AG08395 (cell line): ENCODE measurements at places on chromosomes 6 and 20.

DNA sequence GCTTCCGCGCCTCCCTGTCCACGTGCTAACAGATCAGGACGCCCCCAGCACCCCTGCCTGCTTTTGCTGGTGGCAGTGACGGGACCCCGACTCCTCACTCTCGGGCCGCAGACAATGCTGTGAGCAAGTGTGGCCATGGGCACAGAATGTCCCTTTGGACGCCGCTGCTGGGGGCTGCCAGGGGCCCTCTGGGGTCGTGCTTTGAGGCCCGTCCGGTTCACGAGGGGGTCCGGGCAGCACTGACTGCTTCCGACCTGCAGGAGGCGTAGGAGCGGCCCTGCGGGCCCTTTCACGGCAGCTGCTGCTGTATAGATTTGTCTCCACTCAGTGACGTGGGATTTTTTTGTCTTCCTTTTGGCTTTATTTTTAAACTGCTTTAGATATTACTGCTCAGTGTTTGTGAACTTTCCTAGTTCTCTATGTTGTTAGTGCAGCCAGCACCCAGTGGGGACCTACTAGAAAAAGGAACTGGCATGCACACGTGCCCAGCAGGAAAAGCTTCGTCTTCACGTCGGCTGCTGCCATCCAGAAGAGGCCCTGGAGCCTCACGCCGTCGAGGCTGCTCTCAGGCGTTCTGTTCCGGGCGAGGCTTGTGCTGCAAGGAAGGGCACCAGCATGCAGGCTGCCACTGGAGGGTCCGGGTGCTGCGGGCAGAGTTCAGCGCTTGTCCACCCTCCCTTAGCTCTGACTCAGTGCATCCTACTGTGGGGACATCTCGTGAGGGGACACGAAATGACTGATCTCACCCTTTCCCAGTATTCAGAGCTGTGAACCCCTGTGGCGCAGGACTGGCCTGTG is 21.7 kb downstream of the UCKL1 start:
- DNase-seq, result no peak

DNA sequence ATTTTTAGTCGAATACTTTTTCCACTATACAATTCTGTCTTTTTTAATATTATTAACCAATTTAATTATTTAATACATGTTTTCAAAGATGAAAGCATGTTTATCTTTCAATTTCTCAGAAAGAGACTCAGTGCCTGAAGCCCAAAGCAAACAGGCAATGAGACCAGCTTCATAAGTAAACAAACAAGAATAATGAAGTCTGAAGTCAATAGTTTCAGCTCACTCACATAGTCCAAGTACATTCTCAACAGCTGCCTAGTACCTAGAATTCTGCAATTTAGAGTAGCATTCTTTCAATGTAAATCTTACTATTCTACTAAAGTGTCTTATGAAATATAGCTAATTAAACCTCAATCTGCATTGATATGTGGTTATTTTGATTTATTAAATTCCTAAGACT is 626.5 kb upstream of the NRSN1 start:
- DNase-seq, result no peak

DNA sequence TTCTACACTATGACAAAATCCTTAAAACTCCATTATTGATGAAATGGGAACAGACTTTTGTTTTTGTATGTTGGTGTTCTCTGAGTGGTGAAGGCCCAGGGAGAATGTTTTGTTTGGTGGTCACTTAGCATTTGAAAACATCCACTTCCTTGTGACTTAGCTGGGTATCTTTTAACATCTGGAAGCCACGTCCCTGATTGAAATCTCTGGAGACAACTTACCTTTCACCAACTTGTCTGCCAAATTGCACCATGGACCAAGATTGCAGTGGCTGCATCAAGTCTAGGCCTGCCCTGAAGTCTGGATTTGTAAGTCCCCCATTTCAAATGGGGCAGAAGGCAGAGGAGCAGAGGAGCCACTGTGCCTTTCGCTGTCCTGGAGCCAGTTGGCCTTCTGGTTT is 534 bp upstream of the EFCAB8 start:
- DNase-seq, result no peak

DNA sequence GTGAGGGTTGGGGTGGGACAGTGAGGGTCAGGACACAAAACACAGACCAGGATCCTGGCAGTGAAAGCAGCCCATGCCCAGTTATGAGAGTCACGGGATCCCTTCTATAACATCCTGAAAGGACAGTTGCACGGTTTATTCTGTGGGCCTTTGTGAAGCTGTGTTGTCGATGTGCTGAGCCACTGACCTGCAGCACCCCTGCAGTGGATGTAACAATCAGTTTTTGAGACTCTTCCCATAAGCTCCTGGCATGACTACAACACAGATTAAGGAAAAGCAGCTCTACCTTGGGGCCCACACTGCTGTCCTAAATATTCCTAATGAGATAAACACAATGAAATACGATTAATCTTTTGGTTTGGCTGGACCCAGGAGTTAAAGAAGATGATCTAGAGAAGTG is 3.7 kb downstream of the PYGB start:
- DNase-seq, result no peak

DNA sequence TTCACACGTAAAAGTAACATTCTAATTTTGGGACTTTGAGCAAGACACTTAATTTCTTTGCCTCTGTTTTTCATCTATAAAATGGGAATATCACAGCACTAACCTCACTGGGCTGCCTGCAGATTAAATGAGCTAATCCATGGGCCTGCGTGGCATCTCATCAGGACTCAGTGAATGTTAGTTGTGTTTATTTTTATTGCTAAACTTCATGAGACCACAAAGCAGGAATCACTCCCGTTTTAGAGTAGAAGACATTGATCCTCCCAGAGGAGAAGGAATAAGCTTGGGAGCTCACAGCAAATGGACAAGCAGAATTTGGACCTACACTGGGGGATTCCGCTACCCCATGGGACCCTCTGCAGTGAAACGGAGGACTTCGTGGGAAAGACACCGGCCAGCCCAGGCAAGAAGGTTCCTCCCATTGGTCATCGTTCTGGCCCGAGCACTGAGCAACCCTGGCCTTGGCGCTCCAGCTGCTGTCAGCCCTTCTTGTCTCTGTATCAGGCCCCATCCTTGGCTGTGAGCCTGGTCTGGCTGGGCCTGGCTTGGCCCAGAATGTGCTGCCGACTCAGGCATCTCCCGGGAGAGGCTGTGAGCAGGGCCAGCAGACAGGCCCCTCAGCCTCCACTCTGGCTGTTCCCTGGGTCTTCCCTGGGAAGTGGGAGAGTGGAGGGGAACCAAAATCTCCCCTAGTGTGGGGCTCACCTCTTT is 79.8 kb downstream of the NFATC2 start:
- peak; percentile 77 for DNase-seq

GRCh38 chr20:35467339-35468224 is 12.2 kb downstream of the CEP250 start:
- DNase-seq, result no peak

- DNase-seq, result no peak
Measured at GRCh38 chr6:91730710-91731109, 1143.8 kb upstream of the MAP3K7 start.

- DNase-seq, result no peak
Measured at GRCh38 chr6:30683183-30683979, 3.1 kb downstream of the PPP1R18 start.

DNA sequence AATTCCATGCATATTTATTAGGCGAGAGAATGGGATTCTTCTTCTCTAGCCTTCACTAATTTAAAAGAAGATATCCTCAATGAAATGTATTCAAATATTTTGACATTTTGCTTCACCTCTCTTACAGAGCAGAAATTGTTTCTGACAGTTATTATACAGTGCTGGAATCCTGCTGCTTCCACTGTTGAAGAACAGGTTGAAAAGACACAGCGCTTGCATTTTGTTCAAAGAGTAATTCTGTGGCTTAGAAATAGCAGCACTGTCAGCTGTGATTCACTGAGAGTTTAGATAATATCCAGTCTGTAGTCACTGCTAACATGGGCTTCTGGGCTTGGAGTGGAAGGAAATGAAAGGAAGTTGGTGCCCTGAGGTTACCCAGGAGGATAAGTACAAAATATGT is 117.1 kb upstream of the FBXL4 start:
- no peak for DNase-seq

GRCh38 chr20:38209736-38210405 is 44.8 kb upstream of the TGM2 start:
- DNase-seq, result no peak

DNA sequence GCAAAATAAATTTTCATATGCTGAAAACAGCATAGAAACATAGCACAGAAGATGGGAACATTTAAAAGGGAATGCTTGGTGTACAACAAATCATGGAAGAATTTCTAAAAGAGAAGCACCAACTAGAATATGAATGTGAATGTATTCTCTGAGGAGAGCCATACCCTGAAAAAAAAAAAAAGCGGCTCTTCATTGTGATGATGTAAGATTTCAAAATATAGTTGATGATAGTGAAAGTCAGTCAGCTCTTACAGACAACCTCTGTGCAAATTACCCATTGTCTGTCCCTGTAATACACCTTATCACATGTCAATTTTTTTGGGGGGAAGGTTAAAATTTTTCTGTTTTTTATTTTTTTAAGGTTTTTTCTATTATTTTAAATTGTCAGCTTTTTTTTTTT is 58.6 kb upstream of the PTCHD4 start:
- DNase-seq, result no peak

DNA sequence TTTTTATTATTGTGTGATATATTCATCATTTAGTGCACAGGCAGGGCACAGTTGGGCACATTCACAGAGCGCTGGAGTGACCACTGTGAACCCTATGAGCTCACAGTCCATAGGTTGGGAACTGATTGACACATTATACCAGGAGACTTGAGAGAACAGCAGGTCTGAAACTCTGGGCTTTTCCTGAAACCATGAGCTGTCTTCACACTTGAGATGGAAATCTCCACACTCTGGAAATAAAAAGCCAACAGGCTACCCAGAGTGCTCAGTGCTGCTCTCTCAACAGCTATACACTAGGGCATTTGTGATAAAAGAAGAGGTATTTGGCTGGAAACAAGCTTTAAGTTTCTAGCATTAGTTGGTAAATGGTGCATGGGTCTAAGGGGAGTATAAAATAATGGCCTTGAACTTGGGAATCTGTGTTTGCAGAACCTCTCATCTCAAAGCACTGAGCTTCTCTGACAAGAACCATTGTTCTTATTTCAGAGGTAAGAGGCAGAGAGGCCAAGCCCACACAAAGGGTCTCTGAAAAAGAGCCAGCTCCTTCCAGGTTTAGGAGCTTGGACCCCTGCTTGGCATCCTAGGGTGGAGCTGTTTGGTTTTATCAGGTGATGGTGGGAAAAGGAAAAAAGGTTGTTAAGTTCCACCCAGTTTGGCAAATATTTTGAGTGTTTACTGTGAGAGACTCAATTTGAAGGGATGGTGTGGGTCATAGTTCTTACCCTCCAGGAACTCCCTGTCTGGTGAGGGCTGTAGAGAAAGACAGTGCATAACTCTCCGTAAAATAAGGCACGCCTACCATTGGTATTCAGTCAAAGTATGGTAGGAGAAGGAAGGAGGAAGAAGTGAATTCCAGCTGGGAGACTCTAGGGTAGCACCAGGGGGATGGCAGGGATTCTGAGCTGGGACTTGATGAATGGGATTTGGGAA is 14.5 kb downstream of the CHMP4B start:
- DNase-seq, result no peak

- no peak for DNase-seq
Measured at GRCh38 chr6:14428269-14428668, 310.7 kb downstream of the CD83 start.

GRCh38 chr6:167506443-167507301 is 181.8 kb downstream of the TTLL2 start:
- DNase-seq, result no peak

DNA sequence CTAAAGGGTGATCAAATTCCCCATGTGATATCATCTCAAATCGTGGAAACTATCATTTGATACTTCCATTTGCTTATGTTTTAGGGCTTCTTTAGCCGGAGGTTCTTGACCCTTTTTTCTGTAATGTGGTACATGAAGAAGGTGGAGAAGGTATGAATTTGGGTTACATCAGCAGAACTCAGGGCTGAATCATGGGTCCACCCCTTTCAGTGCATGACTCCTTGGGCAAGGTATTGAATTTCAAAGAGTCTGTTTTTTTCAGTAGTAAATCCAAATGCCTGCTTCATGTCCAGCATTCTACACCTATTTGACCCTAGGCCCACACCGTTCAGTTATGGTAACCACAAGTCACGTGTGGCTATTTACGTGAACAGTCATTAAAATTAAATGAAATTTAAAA is 30.6 kb upstream of the QKI start:
- DNase-seq, result no peak

DNA sequence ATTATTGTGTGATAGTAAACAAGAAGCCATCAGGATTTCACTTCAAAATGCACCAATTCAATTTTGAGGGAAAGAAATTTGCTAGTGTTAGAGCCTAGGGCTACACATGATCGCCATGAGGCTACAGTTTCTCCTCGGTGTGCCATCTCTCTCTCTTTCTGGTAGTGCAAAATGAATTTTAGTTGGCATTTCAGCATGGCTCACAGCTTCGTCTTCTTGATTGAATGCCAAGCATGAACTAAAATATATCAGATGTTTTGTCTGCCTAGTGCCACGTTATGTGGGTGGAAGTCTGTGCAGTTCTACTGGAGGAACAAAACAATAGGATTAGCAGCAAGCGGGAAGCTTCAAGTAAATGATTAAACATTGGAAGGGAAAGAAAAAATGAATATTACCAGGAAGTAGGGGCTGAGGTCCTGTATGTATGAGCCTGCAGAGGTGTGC is 6.8 kb upstream of the MRAP2 start:
- peak; percentile 9 for DNase-seq

DNA sequence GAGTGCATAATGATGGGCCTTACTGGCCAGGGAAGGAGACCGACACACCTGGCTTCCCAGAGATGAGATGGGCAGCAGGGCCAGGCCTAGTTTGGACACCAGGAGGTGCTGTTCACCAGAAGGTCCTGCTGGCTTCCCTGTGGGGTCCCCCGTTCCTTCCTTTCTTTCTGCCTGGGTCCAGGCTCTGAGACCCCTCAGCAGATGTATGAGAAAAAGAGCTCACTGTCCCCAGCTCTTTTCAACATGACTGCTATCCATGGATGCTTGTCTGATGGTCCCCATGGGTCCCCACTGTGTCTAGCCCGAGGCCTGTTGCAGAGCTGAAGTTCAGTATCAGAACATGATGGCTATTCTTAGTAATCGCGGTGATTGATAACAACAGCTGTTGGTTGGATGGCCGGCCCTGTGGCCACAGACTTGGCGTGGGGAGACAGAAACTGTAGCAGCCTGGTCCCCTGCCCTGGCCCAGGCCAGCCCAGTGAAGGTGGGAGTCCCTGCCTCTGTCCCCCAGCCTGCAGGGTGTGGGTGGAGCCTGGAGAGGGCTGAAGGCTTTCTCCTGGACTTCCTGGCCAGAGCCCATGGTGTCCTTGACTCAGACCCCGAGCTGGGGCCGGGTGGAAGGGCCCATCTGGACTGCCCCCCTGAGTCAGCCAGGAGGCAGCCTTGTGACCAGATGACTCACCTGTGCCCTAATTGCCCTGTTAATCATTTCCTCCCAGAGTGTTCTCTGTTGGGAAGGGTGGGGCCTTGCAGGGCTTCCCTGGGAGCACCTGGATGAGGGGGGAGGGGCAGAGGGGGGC is 9.9 kb upstream of the BAK1 start:
- peak; percentile 92 for DNase-seq

DNA sequence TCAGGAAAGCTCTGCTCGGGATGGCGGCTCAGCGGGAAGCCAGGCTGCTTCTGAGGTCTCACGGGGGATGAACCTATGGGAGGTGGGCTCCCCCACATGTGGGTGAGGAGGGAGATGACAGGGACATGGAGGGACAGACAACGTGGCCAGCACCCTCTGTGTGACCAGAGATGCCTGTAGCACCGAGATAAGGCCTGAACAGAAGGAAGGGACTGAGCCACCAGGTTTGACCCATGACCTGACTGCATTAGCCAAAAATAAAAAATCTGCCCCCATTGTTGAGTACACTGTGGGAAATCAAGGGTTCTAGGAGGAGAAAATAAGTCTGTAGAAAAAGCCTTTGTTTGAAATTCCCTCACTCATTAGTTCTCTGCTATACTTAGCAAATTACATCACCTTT is 105.7 kb downstream of the RNASET2 start:
- no peak for DNase-seq

- no peak for DNase-seq
Measured at GRCh38 chr6:105832313-105832761, 253.8 kb upstream of the PRDM1 start.
